ENCODE measurements at places on chromosomes 2 and 18.
A peak's percentile ranks its signal among the peaks of the same experiment; 100 is the strongest.

GRCh38 chr2:1170241-1170640 is 219.6 kb downstream of the SNTG2 start:
- no peak for DNase-seq

DNA sequence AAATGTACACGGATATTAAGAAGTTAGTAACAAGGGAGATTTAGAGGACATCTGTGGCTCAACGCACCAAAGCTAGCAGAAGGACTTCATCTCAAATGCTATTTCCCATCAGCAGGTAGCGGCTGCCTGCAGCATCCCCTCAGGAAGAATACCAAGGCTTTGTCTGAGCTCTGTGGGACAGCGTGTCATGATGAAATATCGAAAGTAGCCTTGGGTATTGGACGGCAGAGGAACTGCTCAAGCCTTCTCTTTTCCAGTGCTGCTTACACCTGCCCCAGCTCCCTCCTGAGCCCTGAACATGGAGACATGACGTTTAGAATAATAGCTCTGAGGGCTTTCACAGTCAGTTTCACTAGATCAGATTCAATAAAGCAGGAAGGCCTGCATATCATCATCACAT is 241.6 kb downstream of the SUCLG1 start:
- no peak for DNase-seq

GRCh38 chr18:63098018-63098981 is 221.3 kb downstream of the BCL2 start:
- DNase-seq, result peak; percentile 58

GRCh38 chr2:24206242-24206641 is 31.4 kb downstream of the FAM228A start:
- no peak for DNase-seq

DNA sequence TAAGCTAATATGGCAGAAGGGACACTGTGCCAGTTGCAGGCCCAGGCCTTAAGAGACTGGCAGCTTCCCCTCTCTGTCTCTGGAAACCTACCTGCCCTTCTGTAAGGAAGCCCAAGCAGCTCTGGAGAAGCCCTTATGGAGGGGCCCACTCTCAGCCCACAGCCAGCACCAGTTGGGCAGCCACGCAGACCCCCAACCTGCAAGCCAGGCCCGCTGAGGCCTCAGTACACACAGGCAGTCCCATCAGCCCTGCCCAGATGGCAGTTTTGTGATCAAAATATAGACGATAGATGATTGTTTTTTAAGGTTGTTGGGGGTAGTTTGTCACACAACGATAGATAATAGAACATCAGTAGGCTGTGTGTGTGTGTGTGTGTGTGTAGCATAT is 36.8 kb upstream of the ALPP start:
- no peak for DNase-seq

- no peak for DNase-seq
Observed at GRCh38 chr2:234630801-234631261, 133.9 kb upstream of the ARL4C start.

GRCh38 chr2:7773362-7774360 is 856.4 kb downstream of the RNF144A start:
- DNase-seq, result peak; percentile 60

- no peak for DNase-seq
Observed at GRCh38 chr2:188381614-188382013, 89.9 kb downstream of the GULP1 start.

- no peak for DNase-seq
Observed at GRCh38 chr18:62323483-62324180, 1.5 kb upstream of the TNFRSF11A start.

DNA sequence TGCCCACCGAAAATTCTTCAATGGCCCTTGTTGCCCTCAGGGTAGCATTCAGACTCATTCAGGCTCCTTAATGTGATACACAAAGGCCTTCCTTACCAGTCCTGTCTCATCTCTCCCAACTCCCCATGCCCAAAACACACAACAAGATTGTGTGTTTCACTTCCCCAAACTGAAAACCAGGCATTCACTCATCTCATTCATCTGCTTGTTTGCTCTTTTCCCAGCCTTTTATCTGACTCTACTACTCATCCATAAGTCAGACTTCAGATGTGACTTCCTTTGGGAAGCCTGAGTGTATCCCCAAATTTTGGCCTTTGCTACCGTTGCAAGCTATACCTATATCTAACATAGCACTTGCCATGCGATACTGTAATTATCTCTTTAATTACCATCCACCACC is 9.7 kb upstream of the SLC39A10 start:
- no peak for DNase-seq
